Adrenal gland (tissue), 19 donors: ENCODE measurements at places on chromosomes 4 and X.

- no peak for DNase-seq
Observed at GRCh38 chr4:101274888-101275752, 72.2 kb downstream of the PPP3CA start.

DNA sequence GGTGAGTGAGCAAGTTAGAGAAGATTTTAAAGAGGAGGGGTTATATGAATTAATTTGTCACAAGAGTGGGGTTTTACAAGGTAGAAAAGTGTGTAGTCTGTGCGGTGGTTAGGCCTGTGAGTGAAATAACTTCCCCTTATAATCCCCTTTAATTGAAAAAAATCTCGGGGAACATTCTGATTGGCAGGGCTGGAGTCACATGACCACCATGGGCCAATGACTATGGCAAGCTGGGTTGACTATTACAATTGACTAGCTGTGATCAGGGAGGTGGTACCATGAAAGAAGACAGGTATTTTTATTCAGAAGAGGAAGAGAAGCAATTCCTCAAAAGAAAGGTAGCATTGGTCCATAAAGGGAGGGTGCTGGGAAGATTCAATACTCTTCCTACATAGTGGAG, 27.0 kb upstream of the CD38 start:
- DNase-seq: no peak

GRCh38 chr4:109429545-109429944, 4.1 kb upstream of the SEC24B start:
- no peak for DNase-seq

DNA sequence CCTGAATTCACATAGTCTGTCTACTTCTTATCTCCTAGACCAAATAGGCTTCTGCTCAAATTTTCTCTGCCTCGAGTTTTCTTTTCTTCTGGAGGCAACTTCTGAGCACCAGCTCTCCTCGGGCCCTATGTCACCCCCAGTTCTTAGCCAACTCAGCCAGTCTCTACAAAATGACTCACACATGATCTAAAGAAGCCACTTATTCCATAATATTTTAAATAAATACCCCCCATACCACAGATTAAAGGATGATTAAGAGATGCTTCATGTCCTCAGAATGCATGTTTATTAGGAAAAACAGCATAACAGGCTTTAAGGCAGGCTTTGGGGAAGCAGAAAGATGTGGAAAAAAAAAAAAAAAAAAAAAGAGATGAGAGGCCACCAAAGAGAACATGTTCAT, 36.6 kb upstream of the DDX53 start:
- no peak for DNase-seq

- DNase-seq: no peak
Observed at GRCh38 chrX:130415201-130415600, 13.4 kb downstream of the RBMX2 start.

- no peak for DNase-seq
Observed at GRCh38 chrX:153520287-153520917, 3.0 kb downstream of the ATP2B3 start.

DNA sequence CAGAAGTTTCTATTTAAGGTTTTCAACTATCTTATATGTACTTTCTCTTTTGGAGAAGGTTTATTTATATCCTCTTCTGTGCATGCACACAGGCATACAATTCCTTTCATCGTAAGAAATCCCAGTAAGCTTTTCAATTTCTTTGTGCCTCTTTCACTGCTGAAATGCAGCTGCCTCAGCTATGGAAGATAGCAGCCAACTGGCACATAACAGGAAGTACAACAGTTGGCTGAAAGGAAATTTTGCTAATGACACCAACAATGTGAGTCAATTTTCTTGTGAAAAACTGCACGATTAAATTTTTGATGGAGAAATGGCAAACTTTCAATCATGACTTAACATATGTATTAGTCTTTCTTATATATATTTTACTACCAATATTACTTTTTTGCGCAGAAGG, 74.5 kb upstream of the PAQR3 start:
- DNase-seq: no peak

- DNase-seq: no peak
Observed at GRCh38 chrX:2345562-2345961, 155.2 kb downstream of the DHRSX start.

GRCh38 chrX:24025741-24026403, 1.1 kb downstream of the KLHL15 start:
- no peak for DNase-seq

DNA sequence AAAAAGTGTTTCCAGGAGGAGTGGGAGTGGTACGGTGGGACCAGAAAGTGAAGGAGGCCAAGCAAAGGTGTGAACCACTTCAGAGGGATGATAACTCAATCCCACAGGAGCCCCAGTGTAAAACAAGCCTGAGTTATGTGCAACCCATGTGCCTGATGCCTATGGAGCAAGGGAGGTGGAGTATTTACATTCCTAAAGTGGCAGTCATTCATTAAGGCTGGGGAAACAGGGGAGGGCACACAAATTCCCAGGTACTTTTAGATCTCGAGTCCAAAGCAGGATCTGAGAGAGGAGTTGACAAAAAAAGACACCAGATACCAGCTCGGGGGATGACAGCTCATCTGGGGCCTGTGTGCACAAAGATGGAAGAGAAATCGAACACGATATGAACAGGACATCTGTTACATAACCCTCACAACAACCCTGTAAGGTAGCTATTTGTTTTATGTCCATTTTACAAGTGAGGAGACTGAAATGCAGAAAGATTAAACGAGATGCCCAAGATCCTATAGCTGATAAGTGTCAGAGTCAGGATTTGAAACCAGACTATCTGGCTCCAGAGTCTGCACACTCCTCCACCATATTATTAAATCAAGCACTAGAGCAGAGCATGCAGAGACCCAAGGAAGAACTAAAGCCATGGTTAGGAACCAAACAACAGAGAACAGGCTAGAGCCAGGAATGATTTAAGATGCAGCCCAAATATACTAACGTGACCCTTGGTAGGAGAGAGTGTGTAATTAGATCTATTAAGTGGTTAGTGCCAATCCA, 91.9 kb upstream of the MAPK10 start:
- no peak for DNase-seq

- no peak for DNase-seq
Observed at GRCh38 chrX:54181202-54181953, 1.7 kb downstream of the FAM120C start.

DNA sequence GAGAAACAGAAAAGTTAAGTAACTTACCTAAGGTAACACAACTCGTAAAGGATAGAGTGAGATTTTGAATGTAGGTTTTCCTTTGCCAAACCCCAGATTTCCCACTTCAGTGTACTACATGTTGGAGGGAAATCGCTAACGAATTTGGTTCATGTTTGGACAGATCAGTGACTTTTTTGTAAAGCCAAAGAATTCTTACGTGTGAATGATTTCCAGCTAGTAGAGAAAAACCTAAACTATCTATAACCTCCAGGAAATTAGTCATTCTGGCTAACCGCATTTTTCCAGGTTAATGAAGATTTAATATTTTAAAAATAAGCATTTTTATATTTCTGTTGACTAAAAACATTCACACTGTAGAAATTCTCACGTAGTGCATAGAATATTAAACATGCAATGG, 7.2 kb downstream of the TENM3 start:
- DNase-seq: no peak

DNA sequence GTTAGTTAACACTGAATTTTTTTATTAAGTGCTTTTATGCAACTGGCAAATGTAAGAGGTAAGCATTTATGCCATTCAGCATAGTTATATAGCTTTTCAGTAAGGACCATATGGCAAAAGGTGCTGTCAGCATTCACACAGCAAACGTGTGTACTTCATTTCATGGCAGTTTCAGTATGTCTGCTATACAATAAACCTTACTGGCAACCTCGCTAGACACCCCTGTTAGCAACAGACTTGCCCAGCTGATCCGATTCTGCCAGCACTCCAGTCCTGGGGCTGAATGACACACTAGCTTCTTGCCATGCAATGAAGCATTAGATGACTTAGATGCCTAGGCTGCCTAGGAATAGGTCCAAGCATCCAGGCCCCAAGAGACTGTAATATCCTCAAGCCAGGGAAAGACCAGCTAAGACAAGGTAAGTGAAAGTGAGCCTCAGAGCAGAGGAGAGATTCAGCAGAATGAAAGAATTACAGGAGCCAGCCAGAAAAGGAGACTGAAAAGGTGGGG, 47.3 kb upstream of the DOCK11 start:
- DNase-seq: no peak

GRCh38 chrX:3522101-3522650, 175.7 kb upstream of the MXRA5 start:
- DNase-seq: no peak

DNA sequence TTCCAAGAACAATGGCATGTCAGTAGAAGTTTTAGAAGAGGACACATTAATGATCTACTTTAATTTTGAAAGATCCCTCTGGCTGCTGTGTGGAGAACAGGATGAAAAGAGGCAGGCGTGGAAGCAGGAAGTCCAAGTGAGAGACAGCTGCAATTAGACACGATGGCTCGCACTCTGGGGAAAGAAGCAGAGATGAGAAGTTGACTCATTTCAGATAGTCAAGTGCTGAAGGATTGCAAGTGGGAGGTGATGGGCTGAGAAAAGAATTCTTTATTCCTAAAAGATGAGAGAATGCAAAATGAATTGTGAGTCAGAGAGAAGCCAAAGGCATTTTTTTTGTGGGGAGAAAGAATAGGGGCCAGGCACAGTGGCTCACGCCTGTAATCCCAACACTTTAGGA, 16.5 kb downstream of the RXFP1 start:
- DNase-seq: no peak

DNA sequence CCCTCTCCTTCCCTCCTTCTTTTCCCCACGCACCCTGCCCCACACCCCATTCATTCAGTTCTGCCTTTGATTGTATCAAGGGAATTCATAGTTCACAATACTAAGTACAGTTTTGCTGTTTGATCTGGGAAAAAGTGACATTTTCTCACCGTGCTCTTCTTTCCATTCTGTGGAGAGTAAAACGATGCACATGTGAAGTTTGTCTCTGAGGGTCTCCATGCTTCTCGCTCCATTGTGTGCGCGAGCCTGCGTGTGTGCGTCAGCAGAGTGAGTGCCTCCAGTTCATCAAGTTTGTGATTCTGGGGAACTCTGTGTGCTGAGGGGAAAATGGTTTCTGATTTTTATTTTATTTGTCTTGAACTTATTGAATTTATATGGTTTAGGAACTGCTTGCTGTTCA, 1.9 kb downstream of the STK26 start:
- DNase-seq: no peak

DNA sequence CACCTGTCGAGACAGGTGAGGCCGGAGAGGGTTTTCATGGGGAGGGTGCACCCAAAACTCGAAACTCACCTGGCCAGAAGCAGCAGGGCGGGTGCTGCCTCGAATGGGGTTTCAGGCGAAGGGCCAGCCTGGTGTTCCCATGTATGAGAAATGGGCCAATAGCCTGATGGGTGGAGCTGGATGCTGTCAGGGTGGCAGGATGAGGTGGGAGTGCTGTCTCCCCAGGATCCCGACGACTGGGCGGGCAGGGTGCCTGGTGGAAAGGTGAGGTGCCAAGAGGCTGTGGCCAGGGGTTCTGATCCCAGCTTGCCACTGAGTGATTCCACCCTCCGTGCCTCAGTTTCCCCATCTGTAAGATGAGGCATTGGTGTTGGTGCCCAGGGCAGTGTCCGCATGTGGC, 16.8 kb upstream of the SH3TC1 start:
- DNase-seq: no peak

DNA sequence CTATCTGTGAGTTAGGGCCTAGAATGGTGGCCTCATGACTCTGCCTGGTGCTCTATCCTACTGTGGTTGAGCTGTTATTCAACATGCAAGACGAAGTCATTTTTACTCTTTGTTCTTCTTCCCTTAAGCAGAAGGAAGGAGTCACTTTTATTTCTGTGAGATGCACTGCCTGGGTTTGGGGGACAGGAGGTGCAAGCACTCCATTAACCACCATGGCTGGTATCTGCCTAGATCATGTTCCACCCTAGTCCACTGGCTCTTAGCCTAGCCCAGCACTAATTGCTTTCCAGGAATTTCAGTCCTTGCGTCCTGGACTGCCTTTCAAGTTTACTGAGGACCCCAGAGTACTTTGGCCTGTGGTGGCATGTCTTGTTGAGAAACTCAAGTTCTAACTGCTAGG, 1182.7 kb downstream of the FSTL5 start:
- DNase-seq: no peak

GRCh38 chr4:41620594-41621256, 82.8 kb downstream of the LIMCH1 start:
- peak; percentile 42 for DNase-seq
